Progenitor cell of endocrine pancreas (in vitro differentiated cells): ENCODE measurements at places on chromosomes 3 and 15. TPM values are rescaled to one million over a fixed set of nuclear protein-coding genes. Genes with fewer than 3 reads are reported as not detected.

GRCh38 chr3:150393745-150394144 is 14.4 kb upstream of the TSC22D2 start:
- no peak for DNase-seq
- H3K4me1 ChIP-seq = peaks cover 2% of the 10 kb centered on the region
- no peaks in the 10 kb centered on the region for H3K27me3 ChIP-seq
- H3K4me3 ChIP-seq = no peak overlapping the region
- no peak overlapping the region for H3K27ac ChIP-seq

- H3K27me3 ChIP-seq = no peaks in the 10 kb centered on the region
- peaks cover 3% of the 10 kb centered on the region for H3K36me3 ChIP-seq
- peak overlapping the region; percentile 50 for H3K4me3 ChIP-seq
- H3K27ac ChIP-seq = no peak overlapping the region
- peaks cover 26% of the 10 kb centered on the region for H3K4me1 ChIP-seq
These were observed 2.6 kb downstream of the LIMD1 start for GRCh38 chr3:45597171-45597570.

- peaks cover 1% of the 10 kb centered on the region for H3K4me1 ChIP-seq
- DNase-seq = no peak
- H3K27ac ChIP-seq = no peak overlapping the region
- H3K36me3 ChIP-seq = no peaks in the 10 kb centered on the region
- H3K4me3 ChIP-seq = no peak overlapping the region
- H3K27me3 ChIP-seq = no peaks in the 10 kb centered on the region
These were observed 241.2 kb downstream of the KBTBD8 start for GRCh38 chr3:67239353-67239752.

DNA sequence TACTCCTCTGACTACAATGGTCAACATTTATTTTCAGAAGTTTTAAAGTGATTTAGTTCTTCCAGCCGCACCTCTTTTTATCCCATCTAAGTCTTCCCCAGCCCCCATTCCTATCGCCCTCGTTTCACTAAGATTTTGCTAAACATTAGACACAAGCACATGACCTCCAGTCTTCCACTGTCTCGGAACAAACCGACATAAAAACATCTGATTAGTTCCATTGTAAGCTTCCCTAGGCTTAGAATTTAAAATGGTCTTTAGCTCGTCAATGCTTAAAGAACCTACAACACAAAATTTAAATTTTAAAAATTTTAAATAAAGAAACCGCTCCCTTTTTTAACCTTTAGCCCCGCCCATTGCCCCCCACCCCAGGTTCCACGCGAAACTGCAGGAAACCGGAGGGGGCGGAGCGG is 284 bp upstream of the TSC22D2 start:
- H3K4me1 ChIP-seq = peaks cover 24% of the 10 kb centered on the region
- peak overlapping the region; percentile 99 for H3K27ac ChIP-seq
- H3K36me3 ChIP-seq = peaks cover 1% of the 10 kb centered on the region
- DNase-seq = no peak
- H3K4me3 ChIP-seq = peak overlapping the region; percentile 95

- peaks cover 9% of the 10 kb centered on the region for H3K27me3 ChIP-seq
- no peak overlapping the region for H3K27ac ChIP-seq
- H3K4me3 ChIP-seq = no peak overlapping the region
- H3K36me3 ChIP-seq = no peaks in the 10 kb centered on the region
- no peaks in the 10 kb centered on the region for H3K4me1 ChIP-seq
These were observed 7.6 kb downstream of the SCG3 start for GRCh38 chr15:51688863-51689262.

DNA sequence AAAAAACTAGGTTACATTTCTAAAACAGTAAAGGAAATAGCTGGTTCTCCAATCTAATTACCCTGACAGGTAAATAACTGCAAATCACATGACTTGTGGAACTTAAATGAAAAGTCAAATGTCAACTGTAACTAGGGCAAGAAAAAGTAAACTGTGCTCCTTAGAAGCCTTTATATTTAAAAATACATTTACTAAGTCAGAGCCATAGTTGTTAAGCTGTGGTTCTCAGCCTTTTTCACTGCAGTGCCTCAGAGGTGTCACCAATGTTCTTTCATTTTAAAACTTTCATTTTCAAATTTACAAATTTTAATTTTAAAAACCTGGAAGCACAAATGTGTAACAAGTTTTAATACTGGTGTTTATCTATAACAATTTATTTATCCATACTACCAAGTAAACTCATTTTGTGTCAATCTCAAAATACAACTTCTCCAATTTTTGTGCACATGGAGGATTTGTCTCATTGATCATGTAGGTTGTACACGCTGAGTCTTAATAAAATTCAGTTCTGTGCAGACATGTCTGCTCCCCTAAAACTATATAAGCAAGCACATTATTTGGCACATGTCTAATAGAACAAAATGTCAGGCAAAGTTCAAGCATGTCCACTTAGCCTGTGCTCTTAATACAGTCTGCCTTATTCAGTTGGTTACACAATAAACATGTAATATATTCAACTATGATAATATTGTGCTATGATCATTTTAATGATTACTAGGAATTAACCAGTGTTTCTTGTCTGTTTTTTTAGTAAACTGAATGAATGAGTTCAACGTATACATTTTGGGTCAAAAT is 70.4 kb downstream of the DLG1 start:
- no peaks in the 10 kb centered on the region for H3K27me3 ChIP-seq
- peaks cover 3% of the 10 kb centered on the region for H3K36me3 ChIP-seq
- peak overlapping the region; percentile 8 for H3K27ac ChIP-seq
- DNase-seq = no peak

Gene NCKIPSD
- 29.8 and 32.0 TPM in 2 replicates for total RNA-seq

Gene ARHGEF26
- 10.0 and 10.8 TPM in 2 replicates for total RNA-seq
